ENCODE measurements at places on chromosomes 1 and 21.

DNA sequence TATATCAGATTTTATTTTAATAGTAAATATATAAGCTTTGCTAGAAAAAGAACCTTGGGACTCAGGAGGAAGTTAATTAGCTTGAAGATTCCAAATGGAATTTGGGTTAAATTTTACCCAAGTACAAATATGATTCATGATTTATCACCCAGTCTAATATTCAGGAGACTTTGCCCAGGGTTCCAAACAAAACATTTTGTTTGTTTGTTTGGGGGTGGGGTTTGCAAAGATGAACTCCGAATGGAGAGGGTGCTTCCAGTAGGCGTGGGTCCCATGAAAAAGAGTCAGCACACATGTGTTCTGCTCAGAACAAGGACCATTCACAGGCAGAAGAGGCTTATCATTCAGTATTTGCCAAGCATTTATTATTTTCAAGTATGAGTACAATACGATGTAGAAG, 23.5 kb downstream of the KCNT2 start:
- no peak for DNase-seq

- no peak for DNase-seq
Measured at GRCh38 chr1:180860535-180860934, 52.2 kb upstream of the KIAA1614 start.

DNA sequence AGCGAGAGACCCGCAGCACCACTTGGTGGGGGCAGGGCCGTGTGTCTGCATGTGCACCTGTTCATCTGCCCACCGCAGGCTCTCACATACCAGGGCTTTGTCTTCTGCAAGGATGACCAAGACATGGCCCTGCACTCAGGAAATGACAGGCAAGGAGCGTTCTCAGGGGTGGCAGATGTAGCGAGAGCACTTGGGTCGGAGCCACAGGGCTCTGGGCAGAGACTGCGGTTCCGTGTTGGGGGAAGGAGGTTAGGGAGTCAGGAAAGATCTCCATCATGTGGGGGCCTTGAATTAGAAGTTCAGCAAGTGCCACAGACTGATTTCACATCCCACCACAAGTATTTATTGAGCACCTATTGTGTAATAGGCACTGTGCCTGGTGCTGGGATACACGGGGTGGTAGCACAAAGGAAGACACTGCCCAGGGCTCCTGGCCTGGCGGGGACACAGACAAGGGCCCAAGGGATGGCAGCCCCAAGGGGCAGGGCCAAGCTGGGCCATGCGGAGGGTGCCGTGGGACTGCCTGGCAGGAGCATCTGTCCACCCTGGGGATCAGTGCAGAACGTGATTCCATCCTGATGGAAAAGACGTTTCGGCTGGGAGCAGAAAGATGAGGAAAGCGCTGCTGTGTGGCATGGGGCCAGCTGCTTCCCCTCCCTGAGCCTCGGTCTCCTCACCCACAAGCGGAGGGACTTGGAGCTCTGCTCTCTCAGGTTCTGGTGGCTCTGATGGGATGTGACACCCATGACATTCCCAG, 11.4 kb upstream of the SPSB1 start:
- DNase-seq = no peak

GRCh38 chr1:6832531-6833188, 47.4 kb downstream of the CAMTA1 start:
- no peak for DNase-seq

DNA sequence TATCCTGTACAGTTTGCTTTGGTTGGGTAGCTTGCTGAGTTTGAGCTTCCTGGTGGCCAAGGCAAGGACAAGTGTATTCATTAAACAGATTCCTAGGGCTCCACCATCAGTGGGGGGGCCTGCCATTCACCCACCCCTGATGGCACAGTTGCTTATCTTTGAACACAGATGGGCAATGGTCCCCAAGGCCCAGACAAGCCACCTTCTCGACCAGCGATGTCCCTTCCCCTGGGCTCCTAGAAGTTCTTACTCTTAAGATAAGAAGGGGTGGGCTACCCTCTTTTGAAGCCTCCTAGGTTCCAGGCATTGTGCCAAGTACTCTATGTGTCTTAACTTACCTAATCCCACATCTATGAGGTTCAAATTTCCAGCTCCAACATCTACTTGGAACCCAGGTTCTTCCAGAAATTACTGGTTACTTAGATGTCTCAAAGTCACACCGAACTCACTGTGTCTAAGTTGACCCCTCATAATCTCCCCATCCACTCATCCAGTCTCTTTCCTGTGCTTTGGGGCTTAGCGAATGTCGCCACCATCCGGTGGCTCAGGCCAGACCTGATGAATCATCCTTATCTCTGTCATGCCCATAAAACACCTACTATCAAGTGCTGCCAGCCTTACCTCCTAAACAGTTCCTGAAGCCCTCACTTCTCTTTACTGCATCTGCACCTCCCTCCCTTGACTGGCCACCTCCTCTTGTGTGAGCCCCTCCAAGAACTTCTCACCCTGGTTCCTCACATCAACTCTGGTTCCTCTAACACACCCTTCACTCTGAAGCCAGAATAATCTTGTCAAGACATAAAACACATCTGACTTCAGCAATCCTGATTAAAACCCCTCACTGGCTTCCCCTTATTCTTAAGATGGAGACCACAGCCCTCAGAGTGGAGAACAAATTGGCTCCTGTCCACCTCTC, 50.1 kb downstream of the KLHDC7A start:
- no peak for DNase-seq

GRCh38 chr1:109643385-109644230, 12.3 kb upstream of the GSTM4 start:
- peak; percentile 84 for DNase-seq

- no peak for DNase-seq
Measured at GRCh38 chr21:33036430-33037162, 10.9 kb downstream of the OLIG2 start.

DNA sequence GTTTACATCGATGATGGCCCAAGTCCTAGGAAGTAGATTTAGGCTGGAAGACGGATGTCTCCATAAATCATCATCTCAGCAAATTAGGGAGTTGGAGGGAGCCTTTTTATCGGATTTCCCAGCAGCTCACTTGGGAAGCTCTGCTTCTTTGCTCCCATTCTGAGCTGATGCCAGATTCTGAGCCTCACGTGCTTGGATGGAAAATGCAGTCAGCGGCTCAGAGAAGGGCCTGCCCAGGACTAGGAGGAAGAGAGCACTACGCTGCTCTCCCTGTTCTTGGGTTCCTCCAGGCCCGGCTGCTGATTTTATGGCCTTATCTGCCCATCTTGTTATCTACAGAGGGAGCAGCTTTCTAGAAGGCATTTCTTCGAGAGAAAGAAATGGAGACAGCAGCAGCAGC, 42.0 kb downstream of the UBIAD1 start:
- no peak for DNase-seq

GRCh38 chr1:175178056-175178455, 14.5 kb downstream of the KIAA0040 start:
- no peak for DNase-seq

DNA sequence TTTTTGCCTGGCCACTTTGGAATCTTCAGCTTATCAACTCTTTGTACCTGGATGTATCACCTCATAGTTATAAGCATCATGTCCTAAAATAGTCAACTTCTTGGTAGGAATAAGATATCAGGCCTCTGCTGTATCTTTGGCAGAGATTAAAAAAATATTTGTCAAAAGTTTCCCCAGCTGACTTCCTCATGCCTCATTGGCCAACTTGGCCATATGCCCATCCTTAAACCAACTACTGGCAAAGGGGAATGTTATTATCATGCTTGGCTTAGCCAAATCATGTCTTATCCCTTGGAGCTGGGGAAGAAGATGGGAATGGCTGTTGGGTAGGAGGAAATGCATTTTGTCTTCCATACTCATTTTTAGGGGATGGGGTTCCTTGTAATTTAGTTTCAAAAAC, 23.4 kb downstream of the NFASC start:
- DNase-seq = no peak

DNA sequence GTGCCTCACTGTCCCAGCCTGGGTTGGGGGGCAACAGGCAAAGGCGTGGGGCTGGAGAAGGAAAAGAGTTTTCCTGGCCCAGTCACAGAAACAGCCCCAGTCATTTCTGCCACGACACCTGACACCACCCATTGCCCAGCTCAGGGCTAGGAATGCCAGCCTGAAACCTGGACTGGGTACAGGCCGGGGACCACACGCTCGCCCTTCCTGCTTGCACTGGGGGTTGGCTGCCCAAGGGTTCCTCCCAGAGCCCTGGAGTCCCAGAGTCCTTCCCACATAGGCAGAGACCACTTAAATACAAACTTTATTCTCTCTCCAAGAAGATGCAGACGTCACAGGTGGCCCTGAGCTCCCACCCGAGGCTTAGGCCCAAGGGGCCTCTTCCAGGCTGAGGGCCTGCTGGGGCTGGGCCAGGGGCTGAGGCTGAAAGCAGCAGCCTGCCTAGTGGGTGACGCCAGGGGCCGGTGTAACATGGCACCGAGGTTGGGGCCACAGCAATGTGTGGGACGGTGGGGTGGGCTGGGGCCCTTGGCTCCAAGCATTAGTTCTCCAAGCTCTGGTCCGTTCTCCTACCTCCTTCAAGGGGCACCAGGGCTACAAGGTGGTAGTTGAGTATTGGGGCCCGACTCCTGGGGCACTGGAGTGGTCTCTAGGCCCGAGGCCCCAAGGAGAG, 1.6 kb downstream of the TMEM52 start:
- DNase-seq = no peak

- peak; percentile 47 for DNase-seq
Measured at GRCh38 chr1:9960706-9961562, 17.7 kb downstream of the NMNAT1 start.

DNA sequence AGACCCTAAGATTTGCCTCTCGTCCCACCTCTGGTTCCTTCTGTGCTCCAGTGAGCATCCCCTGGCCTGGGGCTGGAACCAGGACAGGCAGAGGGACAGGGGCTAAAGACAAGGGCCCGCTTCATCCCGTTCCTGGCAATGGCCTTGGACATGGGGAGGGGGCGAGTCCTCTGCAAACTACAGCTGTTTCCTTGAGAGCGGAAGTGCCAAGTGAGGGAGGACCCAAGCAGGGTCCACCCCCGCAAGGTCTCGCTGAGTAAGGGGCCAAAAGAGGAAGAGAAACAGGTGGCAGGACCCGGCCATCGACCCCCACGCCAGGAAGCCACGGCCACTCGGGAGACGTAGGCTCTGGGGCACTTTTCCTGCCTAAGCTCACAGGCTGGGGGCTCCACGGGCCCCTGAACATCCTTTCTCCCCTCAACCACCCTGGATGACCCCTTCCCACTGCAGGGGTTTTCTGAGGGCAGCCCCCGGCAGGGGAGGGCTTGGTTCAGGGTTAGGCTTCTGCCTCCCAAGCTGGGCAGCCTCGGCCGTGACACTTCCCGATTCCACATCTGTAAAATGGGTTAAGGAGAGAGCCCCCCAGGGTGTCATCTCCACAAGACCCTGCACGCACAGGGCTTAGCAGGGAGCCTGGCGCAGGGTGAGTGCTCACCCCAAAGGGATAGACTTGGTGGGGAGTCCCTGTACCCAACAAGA, 17.9 kb upstream of the PLEKHG5 start:
- no peak for DNase-seq

DNA sequence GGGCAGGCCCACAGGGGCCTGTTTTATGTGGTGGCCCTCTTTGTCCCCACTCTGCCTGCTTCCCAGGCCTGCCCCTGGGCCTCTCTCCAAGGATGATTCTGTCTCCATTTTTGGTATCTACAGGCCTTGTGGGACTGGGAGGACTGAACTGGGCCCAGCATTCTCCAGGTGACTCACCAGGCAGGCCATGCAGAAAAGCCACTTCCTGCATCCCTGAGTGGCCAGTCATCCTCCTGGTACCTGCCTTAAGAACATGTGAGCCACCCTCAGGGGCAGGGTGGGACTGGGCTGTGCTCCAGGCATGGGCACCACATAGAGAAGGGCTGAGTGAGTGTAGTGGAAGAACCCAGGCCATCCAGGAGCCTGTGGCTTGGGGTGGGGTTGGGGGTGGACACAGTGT, 20.0 kb upstream of the BCAR3 start:
- no peak for DNase-seq

GRCh38 chr1:230159580-230159979, 92.5 kb downstream of the GALNT2 start:
- no peak for DNase-seq

GRCh38 chr1:115874904-115875303, 34.0 kb upstream of the NHLH2 start:
- DNase-seq = no peak

- no peak for DNase-seq
Measured at GRCh38 chr1:23657659-23658275, 33.8 kb upstream of the RPL11 start.

DNA sequence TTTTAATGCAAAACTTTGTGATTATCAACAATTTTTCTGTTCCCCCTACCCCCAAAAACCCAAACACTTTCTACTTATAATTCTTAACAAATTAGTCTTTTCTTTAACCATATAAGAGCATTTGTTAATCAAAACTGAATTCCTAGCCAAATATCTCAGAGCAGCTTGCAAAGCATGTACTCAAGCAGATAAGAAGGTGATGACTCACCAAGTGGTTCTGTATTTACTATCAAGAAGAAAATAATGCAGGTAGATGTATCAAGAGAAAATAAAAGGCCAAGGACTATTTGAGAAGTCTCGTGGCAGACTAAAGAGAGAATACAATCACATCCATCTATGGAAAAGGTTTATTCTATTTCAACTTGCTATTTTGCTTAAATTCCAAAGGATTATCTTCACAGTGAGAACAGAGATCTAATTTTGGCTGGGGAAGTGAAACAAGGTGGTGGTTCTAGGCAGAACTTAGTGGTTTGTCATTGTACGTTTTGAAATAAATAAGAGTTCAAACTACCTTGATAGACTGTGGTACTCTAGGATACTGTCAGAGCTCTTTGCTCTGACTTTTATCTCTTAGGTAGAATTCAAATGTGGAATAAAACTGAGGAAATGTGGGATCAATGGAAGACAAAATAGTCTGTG, 94.7 kb upstream of the NRIP1 start:
- DNase-seq = no peak

GRCh38 chr1:102942324-102942723, 166.0 kb downstream of the COL11A1 start:
- DNase-seq = no peak

- DNase-seq = no peak
Measured at GRCh38 chr1:7922301-7922700, 18.3 kb downstream of the TNFRSF9 start.

DNA sequence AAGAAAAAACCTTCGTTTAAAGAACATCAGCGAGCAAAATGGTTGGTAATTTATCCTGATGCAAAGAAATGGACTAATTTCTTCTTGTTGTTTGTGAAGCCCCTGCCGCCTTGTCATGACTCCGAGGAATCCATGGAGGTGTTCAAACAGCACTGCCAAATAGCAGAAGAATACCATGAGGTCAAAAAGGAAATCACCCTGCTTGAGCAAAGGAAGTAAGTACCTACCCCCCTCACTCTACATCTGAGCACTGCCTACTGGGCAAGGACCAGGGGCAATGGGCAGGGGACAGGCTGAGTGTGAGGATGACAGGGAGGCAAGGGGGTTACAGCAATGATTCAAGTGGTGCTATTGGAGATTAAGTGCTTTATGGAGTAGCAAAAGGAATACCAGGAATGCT, 29.4 kb downstream of the MAP3K7CL start:
- no peak for DNase-seq

GRCh38 chr21:45224189-45224938, 63.3 kb downstream of the POFUT2 start:
- DNase-seq = no peak

GRCh38 chr1:54249819-54250435, 50.0 kb downstream of the MRPL37 start:
- no peak for DNase-seq

- DNase-seq = no peak
Measured at GRCh38 chr1:67823615-67824014, 9.7 kb downstream of the GNG12 start.

GRCh38 chr1:17527036-17527914, 12.2 kb upstream of the ARHGEF10L start:
- DNase-seq = no peak

- DNase-seq = no peak
Measured at GRCh38 chr1:230957580-230957989, 21.1 kb downstream of the TTC13 start.

GRCh38 chr1:12177999-12178441, 11.2 kb downstream of the TNFRSF1B start:
- no peak for DNase-seq
